H9 (cell line): ENCODE measurements at places on chromosomes 11 and 22.
A peak's percentile ranks its signal among the peaks of the same experiment; 100 is the strongest.

GRCh38 chr22:20786536-20786979, 12.6 kb downstream of the SERPIND1 start:
- no peaks in the 10 kb centered on the region; the same call in none of the 2 replicates for H3K4me1 ChIP-seq
- no peak overlapping the region for H3K27ac ChIP-seq
- no peak overlapping the region for H3K4me3 ChIP-seq
- H3K36me3 ChIP-seq, result no peaks in the 10 kb centered on the region

GRCh38 chr11:110376021-110376420, 53.7 kb upstream of the FDX1 start:
- H3K4me3 ChIP-seq, result no peak overlapping the region
- no peaks in the 10 kb centered on the region for H3K4me1 ChIP-seq
- no peaks in the 10 kb centered on the region; the same call in 2 of the 3 replicates for H3K36me3 ChIP-seq
- DNase-seq, result no peak
- H3K27ac ChIP-seq, result no peak overlapping the region
- no peaks in the 10 kb centered on the region for H3K27me3 ChIP-seq

GRCh38 chr11:14583252-14584034, 60.2 kb upstream of the PDE3B start:
- H3K27ac ChIP-seq, result no peak overlapping the region
- H3K27me3 ChIP-seq, result no peaks in the 10 kb centered on the region
- H3K4me1 ChIP-seq, result no peaks in the 10 kb centered on the region
- H3K36me3 ChIP-seq, result no peaks in the 10 kb centered on the region

- H3K27ac ChIP-seq, result no peak overlapping the region
- H3K4me1 ChIP-seq, result peaks cover 5% of the 10 kb centered on the region; the same call in 1 of the 2 replicates
- H3K4me3 ChIP-seq, result no peak overlapping the region; the same call in 2 of the 3 replicates
- no peak for DNase-seq
- no peaks in the 10 kb centered on the region for H3K27me3 ChIP-seq
Measured at GRCh38 chr22:49858827-49859226, 5.2 kb downstream of the ZBED4 start.

DNA sequence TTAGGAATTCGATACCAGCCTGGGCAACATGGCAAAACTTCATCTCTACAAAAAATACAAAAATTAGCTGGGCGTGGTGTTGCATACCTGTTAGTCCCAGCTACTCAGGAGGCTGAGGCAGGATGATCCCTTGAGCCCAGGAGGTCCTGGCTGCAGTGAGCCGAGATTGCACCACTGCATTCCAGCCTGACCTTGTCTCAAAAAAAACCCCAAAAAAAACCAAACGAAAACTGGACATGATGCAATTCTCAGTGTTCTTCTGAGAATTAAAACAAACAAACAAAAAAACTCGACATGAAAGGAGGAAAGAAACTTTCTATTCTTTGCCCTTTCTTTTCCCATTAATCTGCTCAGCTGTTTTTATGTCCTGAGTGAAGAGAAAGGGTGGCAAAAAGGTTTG, 7.4 kb downstream of the MED17 start:
- H3K4me1 ChIP-seq, result no peaks in the 10 kb centered on the region
- peaks cover 59% of the 10 kb centered on the region; the same call in 2 of the 3 replicates for H3K36me3 ChIP-seq
- no peak overlapping the region for H3K27ac ChIP-seq
- no peak for DNase-seq

GRCh38 chr11:105548359-105548758, 61.5 kb upstream of the GRIA4 start:
- H3K27ac ChIP-seq, result no peak overlapping the region
- H3K27me3 ChIP-seq, result no peaks in the 10 kb centered on the region
- no peaks in the 10 kb centered on the region for H3K36me3 ChIP-seq

- DNase-seq, result no peak
- H3K27me3 ChIP-seq, result no peaks in the 10 kb centered on the region
- no peak overlapping the region for H3K4me3 ChIP-seq
Measured at GRCh38 chr22:33247758-33248157, 189.6 kb upstream of the SYN3 start.

- H3K27me3 ChIP-seq, result no peaks in the 10 kb centered on the region; the same call in 1 of the 2 replicates
- no peak overlapping the region for H3K27ac ChIP-seq
- H3K4me3 ChIP-seq, result peak overlapping the region; percentile 23; the same call in 1 of the 3 replicates
- no peak for DNase-seq
- H3K4me1 ChIP-seq, result peaks cover 3% of the 10 kb centered on the region; the same call in 1 of the 2 replicates
Measured at GRCh38 chr11:125315079-125315740, 150.7 kb downstream of the PKNOX2 start.

GRCh38 chr11:132278801-132279574, 908.6 kb downstream of the NTM start:
- peaks cover 2% of the 10 kb centered on the region; the same call in 1 of the 2 replicates for H3K4me1 ChIP-seq
- H3K27me3 ChIP-seq, result no peaks in the 10 kb centered on the region
- H3K27ac ChIP-seq, result no peak overlapping the region
- no peaks in the 10 kb centered on the region for H3K36me3 ChIP-seq
- no peak for DNase-seq
- H3K4me3 ChIP-seq, result no peak overlapping the region

- peak overlapping the region; percentile 97 for H3K4me3 ChIP-seq
- no peak for DNase-seq
- peaks cover 21% of the 10 kb centered on the region for H3K4me1 ChIP-seq
- H3K27me3 ChIP-seq, result no peaks in the 10 kb centered on the region
- no peak overlapping the region for H3K27ac ChIP-seq
Measured at GRCh38 chr11:119423509-119424254, 710 bp upstream of the THY1 start.

- H3K27me3 ChIP-seq, result no peaks in the 10 kb centered on the region; the same call in 1 of the 2 replicates
- no peak overlapping the region for H3K4me3 ChIP-seq
- no peak overlapping the region for H3K27ac ChIP-seq
Measured at GRCh38 chr22:27542602-27543001, 259.0 kb downstream of the MN1 start.

- H3K27me3 ChIP-seq, result no peaks in the 10 kb centered on the region
- DNase-seq, result peak; percentile 41
- H3K4me1 ChIP-seq, result no peaks in the 10 kb centered on the region; the same call in 1 of the 2 replicates
- no peak overlapping the region; the same call in 2 of the 3 replicates for H3K4me3 ChIP-seq
Measured at GRCh38 chr11:13776134-13776815, 107.8 kb downstream of the FAR1 start.

DNA sequence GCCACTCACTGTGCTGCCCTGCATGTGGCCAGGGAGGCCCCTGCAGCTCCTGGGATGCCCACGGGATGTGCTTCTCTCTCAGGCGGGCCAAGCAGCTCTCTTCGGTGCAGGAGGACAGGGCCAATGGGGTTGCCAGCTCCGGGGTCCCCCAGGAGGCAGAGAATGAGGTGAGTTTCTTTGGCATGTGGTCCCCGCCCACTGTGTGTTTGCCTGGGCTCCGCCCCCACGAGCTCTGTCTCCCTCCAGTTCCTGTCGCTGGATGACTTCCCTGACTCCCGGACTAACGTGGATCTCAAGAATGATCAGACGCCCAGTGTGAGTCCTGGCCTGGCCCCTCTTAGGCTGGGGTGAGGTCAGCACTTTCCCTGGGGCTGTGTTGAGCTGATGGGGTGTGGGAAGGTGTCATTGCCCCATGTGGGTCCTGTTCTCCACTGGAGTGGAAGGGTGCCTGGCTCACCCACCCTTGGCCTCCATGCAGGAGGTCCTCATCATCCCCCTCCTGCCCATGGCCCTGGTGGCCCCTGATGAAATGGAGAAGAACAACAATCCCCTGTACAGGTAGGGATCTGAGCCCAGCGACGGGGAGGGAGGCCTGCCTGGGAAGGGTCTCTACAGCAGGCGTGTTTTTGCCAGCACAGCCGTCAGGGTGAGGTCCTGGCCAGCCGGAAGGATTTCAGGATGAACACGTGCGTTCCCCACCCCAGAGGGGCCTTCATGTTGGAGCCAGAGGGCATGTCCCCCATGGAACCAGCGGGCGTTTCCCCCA, 7.7 kb downstream of the SCO2 start:
- H3K4me1 ChIP-seq, result no peaks in the 10 kb centered on the region
- H3K27ac ChIP-seq, result no peak overlapping the region
- H3K36me3 ChIP-seq, result peaks cover 5% of the 10 kb centered on the region
- no peak overlapping the region for H3K4me3 ChIP-seq
- no peaks in the 10 kb centered on the region for H3K27me3 ChIP-seq
- DNase-seq, result no peak

DNA sequence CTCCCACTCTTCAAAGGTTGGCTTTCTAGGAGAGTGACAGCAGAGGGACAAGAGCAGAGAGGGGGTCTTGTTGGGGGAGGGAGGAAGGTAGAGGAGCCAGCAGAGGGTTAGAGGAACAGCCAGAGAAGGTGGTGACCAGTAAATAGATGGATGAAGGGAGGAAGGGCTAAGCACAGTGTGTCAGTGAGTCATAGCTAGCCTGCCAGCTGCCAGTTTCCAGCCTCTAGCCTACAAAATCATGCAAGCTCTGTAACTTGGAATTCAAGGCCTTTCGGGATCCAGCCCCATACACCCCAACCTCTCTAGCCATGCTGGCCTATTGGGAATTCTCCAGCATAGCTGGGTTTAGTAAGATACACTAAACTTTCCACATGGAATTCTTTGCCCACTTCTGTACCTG, 147.4 kb upstream of the TEAD1 start:
- no peak overlapping the region for H3K4me3 ChIP-seq
- no peaks in the 10 kb centered on the region for H3K4me1 ChIP-seq
- H3K27ac ChIP-seq, result no peak overlapping the region
- H3K27me3 ChIP-seq, result no peaks in the 10 kb centered on the region
- no peak for DNase-seq

DNA sequence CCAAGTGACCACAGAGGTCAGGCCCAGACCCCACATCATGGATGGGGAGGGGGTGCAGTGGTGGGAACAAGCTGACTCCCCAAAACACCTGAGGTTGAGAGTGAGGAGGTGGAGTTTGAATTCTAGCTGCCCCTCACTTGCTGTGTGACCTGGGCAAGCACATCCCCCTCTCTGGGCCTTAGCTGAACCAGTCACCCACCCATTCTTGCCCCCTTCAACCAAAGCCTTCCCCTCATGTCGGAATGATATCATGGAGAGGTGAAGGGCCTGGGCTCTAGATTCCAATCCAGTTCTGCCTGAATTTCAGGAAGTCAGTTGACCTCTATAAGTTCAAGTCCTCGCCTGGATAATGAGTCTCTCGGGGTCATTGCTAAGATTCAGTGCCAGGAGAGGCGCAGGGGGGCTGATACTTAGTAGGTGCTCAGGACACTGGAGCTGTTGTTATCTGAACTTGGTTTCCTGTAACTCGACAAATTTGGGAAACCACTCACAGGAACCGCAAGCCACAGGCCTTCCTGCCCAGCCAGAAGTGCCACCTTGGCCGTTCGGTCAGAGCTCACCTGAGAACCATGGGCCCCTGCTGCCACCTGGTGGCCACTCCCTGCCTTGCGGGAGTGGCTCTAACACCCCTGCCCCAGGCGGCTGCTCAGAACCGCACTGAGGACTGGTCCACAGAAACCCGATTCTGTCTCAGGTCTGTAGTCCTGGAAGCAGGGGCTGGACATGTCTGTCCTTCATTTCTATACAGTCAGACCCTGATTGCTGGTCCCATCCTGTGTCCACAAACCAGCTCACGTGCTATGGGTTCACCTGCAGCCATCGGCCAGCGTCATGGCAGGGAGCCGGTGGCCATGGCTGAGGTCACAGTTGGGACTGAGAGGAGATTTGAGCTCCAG, 6.9 kb downstream of the CDC42EP1 start:
- no peak overlapping the region for H3K4me3 ChIP-seq
- H3K4me1 ChIP-seq, result peaks cover 8% of the 10 kb centered on the region
- no peak overlapping the region for H3K27ac ChIP-seq
- DNase-seq, result peak; percentile 89

GRCh38 chr11:68442433-68442832, 18.1 kb upstream of the PPP6R3 start:
- H3K4me3 ChIP-seq, result no peak overlapping the region
- no peaks in the 10 kb centered on the region for H3K4me1 ChIP-seq
- H3K27ac ChIP-seq, result no peak overlapping the region

DNA sequence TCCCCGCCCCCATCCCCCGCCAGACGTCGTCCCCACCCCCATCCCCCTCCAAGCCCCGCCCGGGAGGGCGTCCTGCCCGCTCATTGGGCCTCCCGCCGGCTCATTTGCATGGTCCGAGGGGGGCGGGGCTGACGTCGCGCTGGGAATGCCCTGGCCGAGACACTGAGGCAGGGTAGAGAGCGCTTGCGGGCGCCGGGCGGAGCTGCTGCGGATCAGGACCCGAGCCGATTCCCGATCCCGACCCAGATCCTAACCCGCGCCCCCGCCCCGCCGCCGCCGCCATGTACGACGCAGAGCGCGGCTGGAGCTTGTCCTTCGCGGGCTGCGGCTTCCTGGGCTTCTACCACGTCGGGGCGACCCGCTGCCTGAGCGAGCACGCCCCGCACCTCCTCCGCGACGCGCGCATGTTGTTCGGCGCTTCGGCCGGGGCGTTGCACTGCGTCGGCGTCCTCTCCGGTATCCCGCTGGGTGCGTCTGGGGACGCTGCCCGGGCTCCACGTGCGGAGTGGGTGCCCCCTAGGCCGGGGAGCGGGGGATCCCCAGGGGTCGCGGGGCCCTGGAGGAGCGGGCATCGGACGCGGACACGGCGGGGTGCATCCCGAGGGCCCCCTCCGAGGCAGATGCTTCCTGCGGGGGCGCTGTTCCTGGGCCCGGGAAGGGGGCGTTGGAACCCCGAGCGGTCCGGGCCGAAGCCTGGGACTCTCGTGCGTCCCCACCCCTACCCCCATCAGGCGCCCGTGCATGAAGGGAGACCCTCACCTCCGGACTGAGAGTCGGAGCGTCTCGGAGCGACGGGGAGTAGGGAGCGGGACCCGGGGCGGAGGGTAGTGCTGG, at the start of gene PNPLA3:
Gene PNPLA3 (plus strand): TSS at position 175 of the 834 bp plus-strand sequence. CDS start 107 bp downstream, at position 282.
- H3K4me3 ChIP-seq, result peak within 1 kb of the TSS; percentile 79
- DNase-seq, result peak; percentile 95
- peaks cover 3% of the 10 kb centered on the region; the same call in 1 of the 2 replicates for H3K4me1 ChIP-seq
- H3K36me3 ChIP-seq, result peaks cover 24% of the 10 kb centered on the region
- H3K27ac ChIP-seq, result no peak within 1 kb of the TSS
- no peaks in the 10 kb centered on the region for H3K27me3 ChIP-seq

DNA sequence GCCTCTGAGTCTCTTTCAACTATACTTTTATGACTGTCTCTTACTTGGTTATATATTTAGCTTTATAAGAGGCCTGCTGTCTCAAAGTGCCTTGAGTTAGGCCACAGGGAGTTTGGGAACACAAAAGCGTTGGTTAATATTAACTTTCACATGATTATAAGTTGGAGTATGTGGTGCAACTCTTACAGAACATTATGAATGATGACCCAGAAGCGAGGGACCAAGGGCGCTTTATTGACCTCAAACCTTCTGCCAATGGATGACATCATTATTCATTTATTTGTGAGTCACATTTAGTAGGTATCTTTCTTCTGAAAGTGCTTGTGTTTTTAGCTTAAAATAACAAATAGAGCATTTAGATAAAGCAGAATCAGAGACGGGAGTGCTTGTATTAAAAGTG, 298.0 kb upstream of the ZC3H12C start:
- H3K36me3 ChIP-seq, result no peaks in the 10 kb centered on the region
- H3K27ac ChIP-seq, result no peak overlapping the region
- H3K4me3 ChIP-seq, result no peak overlapping the region

GRCh38 chr11:133965031-133965601, 8.3 kb upstream of the IGSF9B start:
- no peak overlapping the region for H3K27ac ChIP-seq
- no peaks in the 10 kb centered on the region; the same call in 1 of the 2 replicates for H3K27me3 ChIP-seq
- H3K4me1 ChIP-seq, result no peaks in the 10 kb centered on the region
- H3K36me3 ChIP-seq, result no peaks in the 10 kb centered on the region

GRCh38 chr11:101686514-101686913, 102.7 kb upstream of the TRPC6 start:
- H3K27ac ChIP-seq, result no peak overlapping the region
- H3K4me1 ChIP-seq, result no peaks in the 10 kb centered on the region
- H3K27me3 ChIP-seq, result no peaks in the 10 kb centered on the region
- no peak overlapping the region for H3K4me3 ChIP-seq
- no peak for DNase-seq

- H3K27ac ChIP-seq, result no peak overlapping the region
- H3K4me3 ChIP-seq, result no peak overlapping the region
- no peaks in the 10 kb centered on the region for H3K4me1 ChIP-seq
- no peak for DNase-seq
- H3K36me3 ChIP-seq, result peaks cover 60% of the 10 kb centered on the region
- no peaks in the 10 kb centered on the region for H3K27me3 ChIP-seq
Measured at GRCh38 chr22:24323233-24323632, 52.6 kb downstream of the SPECC1L start.
